ENCODE measurements at places on chromosomes 1 and 21. TPM values are rescaled to one million over a fixed set of nuclear protein-coding genes. Genes with fewer than 3 reads are reported as not detected.

Gene ANKRD65
- not detected for total RNA-seq

Gene KLF17
- total RNA-seq: 0.33 TPM

Gene SPATA45
- total RNA-seq: not detected

Gene UBE4B
- 13.4 TPM for total RNA-seq

Gene OR2L2
- 0.02 TPM for total RNA-seq
